CD14-positive monocyte (primary cell): ENCODE measurements at places on chromosomes 6 and 20. TPM values are rescaled to one million over a fixed set of nuclear protein-coding genes. Genes with fewer than 3 reads are reported as not detected.

Gene MAFB
- 161 and 313 TPM in 2 replicates for polyA plus RNA-seq

Gene FOXQ1
- 0.04 and 0.11 TPM in 2 replicates for polyA plus RNA-seq

Gene CCN5
- not detected in 2 replicates for polyA plus RNA-seq

Gene LAMA2
- 0.17 TPM in 1 of 2 replicates, not detected in the other for polyA plus RNA-seq

Gene ABCF1
- polyA plus RNA-seq, result 7.5 TPM

Gene CLPSL2
- not detected for polyA plus RNA-seq

Gene LZTS3
- polyA plus RNA-seq, result 0.42 and 0.45 TPM in 2 replicates

Gene BMP5
- not detected for polyA plus RNA-seq

Gene WFDC12
- not detected for polyA plus RNA-seq

Gene GLP1R
- polyA plus RNA-seq, result not detected

Gene TMEM217
- 0.29 TPM for polyA plus RNA-seq

Gene KCNG1
- polyA plus RNA-seq, result not detected

Gene SOBP
- polyA plus RNA-seq, result not detected in 2 replicates

DNA sequence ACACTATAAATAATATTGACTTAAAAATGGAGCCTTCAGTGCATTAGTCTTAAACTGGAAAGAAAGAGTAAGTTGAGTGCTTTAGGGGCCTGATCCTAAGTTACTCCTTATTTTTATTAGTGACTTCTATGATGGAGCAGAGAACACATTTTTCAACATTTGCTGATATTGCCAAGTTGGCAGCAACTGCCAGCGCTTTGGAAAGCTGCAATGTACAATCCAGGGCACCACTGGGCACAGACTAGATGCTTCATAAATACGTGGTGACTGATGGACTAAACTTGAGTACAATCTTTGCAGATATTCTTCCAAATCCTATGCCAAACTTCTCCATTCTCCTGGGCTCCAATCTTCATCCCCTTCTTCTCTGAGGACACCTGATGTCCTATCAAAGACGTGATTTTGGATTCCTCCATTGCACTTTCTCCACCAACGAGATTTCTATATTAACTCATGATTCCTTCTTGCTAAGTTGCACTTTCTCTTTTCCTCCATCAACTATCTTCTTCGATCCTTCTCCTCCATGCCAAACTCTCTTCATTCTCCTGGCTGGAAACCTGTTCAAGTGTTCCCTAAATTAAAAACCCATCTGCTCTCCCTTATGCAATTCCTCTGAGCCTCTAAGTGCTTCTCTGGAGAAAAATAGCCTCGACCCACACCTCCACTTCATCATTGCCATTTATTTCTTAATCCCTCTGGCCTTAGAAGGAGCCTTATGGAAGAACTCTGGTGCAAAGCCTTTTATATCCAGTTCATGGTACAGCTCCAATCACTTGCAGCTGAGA, 28.5 kb upstream of the PAK5 start:
- H3K4me1 ChIP-seq, result no peaks in the 10 kb centered on the region
- H3K36me3 ChIP-seq, result no peaks in the 10 kb centered on the region

GRCh38 chr20:12264711-12265110, 347.0 kb downstream of the BTBD3 start:
- H3K27me3 ChIP-seq, result no peaks in the 10 kb centered on the region
- DNase-seq, result no peak
- no peak overlapping the region for H3K27ac ChIP-seq
- H3K4me3 ChIP-seq, result no peak overlapping the region

- H3K36me3 ChIP-seq, result no peaks in the 10 kb centered on the region
- no peak for DNase-seq
- H3K27ac ChIP-seq, result no peak overlapping the region
- no peaks in the 10 kb centered on the region for H3K27me3 ChIP-seq
- H3K4me1 ChIP-seq, result no peaks in the 10 kb centered on the region
- H3K4me3 ChIP-seq, result no peak overlapping the region
Observed at GRCh38 chr6:164455835-164456234, 853.6 kb downstream of the C6orf118 start.

GRCh38 chr6:52937908-52938307, 28.4 kb upstream of the GSTA3 start:
- no peak for DNase-seq
- H3K27ac ChIP-seq, result no peak overlapping the region
- H3K4me3 ChIP-seq, result no peak overlapping the region

GRCh38 chr6:108644252-108644651, 83.5 kb downstream of the FOXO3 start:
- H3K36me3 ChIP-seq, result no peaks in the 10 kb centered on the region
- H3K27me3 ChIP-seq, result no peaks in the 10 kb centered on the region
- DNase-seq, result no peak
- H3K4me3 ChIP-seq, result no peak overlapping the region
- peaks cover 24% of the 10 kb centered on the region for H3K4me1 ChIP-seq

DNA sequence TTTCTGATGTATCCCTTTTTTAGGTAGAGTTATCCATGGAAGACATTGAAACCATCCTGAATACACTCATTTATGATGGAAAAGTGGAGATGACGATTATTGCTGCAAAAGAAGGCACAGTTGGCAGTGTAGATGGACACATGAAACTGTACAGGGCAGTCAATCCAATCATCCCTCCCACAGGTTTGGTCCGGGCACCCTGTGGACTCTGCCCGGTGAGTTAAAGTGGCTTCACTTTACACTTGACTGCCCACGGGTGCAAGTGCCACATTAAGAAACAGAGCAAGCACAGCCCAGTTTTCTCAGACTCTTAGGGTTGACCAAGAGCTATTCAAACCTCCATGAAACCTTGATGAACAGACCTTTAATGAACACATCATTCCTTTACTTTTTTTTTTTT, 14.4 kb downstream of the POLR3F start:
- no peaks in the 10 kb centered on the region for H3K4me1 ChIP-seq
- peaks cover 80% of the 10 kb centered on the region for H3K36me3 ChIP-seq
- DNase-seq, result no peak
- no peaks in the 10 kb centered on the region for H3K27me3 ChIP-seq
- H3K27ac ChIP-seq, result no peak overlapping the region

DNA sequence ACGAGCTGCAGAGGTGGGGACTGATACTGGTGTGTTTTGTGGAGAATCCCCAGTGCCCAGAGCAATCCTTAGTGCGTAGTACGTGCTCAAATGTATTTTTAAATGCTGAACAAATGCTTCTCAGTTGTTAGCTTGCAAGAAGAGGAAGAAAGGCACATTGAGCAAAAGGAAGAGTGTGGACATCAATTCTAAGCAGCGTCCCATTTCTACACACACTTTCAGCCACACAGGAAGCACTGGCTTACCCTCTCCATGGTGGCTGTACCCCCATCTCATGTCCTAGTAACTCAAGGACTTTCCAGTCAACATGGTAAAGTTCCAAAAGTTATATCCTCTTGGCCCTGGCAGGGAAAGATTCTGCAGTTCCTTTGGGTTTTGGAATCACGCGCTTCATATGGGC, 98.8 kb upstream of the NXT1 start:
- no peak overlapping the region for H3K4me3 ChIP-seq
- H3K4me1 ChIP-seq, result peaks cover 11% of the 10 kb centered on the region
- no peaks in the 10 kb centered on the region for H3K36me3 ChIP-seq
- no peak for DNase-seq
- H3K27me3 ChIP-seq, result no peaks in the 10 kb centered on the region

GRCh38 chr6:75937846-75938245, 134.6 kb downstream of the IMPG1 start:
- no peaks in the 10 kb centered on the region for H3K36me3 ChIP-seq
- H3K27ac ChIP-seq, result no peak overlapping the region
- H3K27me3 ChIP-seq, result peaks cover 9% of the 10 kb centered on the region
- peaks cover 6% of the 10 kb centered on the region for H3K4me1 ChIP-seq

DNA sequence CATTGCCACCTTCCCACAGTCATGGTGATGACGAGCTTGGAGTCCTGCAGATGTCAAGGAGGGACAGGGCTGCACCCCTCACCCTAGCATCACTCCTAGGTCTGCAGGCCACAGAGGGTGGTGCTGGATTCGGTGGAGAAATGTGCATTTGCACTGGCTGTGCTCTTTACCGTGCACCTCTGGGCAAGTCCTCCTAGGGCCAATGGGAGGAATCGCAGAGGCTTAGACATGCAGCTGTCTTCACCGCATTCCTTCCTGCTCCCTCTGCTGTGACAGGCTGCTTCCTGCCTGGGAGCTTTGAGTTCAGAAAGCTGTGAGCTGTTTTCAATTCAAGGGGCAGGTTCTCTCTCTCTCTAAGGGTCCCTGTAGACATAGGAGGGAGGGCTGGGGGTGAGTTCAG, 85.1 kb downstream of the EDN3 start:
- no peaks in the 10 kb centered on the region for H3K36me3 ChIP-seq
- no peak overlapping the region for H3K27ac ChIP-seq
- H3K4me1 ChIP-seq, result no peaks in the 10 kb centered on the region
- no peaks in the 10 kb centered on the region for H3K27me3 ChIP-seq

DNA sequence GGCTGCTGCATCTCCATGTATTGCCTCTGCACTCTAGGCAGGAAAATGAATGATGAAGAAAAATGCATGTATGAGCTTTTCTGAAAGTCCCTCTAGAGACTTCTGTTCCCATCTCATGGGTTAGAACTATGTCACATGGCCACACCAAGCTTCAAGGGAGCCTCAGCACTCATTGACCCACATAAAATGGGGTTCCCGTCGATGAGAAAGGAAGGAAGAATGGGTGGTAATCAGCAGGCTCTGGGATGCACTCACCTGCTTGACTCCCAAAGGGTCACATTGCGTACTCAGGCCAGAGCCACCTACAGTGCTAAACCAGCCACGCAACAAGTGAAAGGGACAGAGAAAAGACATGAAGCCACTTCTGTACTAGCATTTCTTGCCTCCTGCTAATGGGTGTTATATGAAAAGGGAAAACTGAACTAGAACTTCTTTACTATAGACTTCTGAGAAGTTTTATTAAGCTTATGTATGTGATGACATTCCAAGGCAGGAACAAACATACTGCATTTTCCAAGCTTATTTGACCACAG, 95.8 kb upstream of the GCM1 start:
- no peak for DNase-seq
- no peaks in the 10 kb centered on the region for H3K36me3 ChIP-seq
- no peak overlapping the region for H3K4me3 ChIP-seq
- peak overlapping the region; percentile 86 for H3K27ac ChIP-seq
- no peaks in the 10 kb centered on the region for H3K27me3 ChIP-seq
- peaks cover 65% of the 10 kb centered on the region for H3K4me1 ChIP-seq

DNA sequence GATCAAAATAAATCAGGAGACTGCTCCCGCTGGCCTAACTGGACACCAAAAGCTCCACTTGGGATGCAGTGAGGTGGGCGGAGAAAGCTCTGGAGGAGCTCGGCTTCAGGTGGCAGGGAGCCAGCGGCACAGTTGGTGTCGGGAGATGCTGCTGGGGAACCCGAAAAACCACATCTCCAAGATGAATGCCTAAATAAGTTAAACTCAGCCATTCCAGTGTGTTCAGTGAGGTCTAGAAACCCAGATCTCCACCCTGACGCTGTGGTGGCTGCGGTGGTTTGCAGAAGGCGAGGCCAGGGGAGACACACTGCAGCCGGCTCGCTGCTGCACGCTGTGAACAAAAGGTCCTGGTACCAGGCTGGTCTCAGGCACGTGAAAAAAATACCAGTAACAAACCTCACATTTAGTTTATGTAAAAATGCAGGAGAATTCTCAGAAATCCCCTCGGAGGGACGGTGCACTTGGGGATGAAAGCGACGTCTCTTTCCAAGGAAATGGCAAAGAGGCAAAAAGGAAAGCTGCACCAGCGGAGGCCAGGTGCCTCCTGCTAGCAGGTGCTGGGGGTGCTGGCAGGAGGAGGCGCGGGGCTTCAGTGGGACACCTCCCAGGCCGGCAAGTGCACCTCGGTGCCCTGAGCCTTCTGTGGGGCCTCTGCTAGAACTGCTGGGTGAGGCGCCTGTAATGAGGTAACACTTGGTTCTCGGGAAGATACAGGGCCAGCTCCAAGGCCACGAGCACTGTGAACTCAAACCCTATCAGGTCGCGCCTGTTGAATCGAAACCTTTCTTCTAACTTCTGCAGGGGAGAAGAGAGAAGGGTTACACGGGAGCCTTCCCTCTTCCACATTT, 3.6 kb downstream of the RPS21 start:
- peaks cover 17% of the 10 kb centered on the region for H3K4me1 ChIP-seq
- H3K27me3 ChIP-seq, result no peaks in the 10 kb centered on the region
- DNase-seq, result no peak
- peaks cover 27% of the 10 kb centered on the region for H3K36me3 ChIP-seq

DNA sequence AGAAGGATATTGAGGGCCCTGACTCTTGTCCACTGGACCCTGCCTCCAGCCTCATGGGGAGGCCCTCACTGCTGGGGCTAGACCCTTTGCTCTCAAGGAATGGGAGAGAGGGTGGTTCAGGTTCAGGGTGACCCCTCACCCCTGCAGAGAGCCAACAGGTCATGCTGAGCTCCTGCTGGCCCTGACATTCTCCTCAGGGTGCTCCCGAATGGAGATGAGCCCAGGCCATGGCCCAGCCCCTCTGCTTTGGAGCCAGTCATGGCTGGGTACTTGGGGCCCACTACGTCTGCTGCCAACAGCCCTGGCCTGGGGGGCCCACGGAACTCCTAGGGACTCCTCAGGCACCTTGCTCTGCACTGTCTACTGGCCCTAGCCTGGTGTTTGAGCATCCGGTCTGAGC, 49.2 kb upstream of the MLN start:
- H3K4me1 ChIP-seq, result no peaks in the 10 kb centered on the region
- no peaks in the 10 kb centered on the region for H3K36me3 ChIP-seq
- DNase-seq, result no peak

GRCh38 chr6:36124881-36125280, 5.4 kb upstream of the MAPK13 start:
- no peak for DNase-seq
- H3K27me3 ChIP-seq, result no peaks in the 10 kb centered on the region
- H3K27ac ChIP-seq, result no peak overlapping the region
- H3K4me3 ChIP-seq, result no peak overlapping the region

DNA sequence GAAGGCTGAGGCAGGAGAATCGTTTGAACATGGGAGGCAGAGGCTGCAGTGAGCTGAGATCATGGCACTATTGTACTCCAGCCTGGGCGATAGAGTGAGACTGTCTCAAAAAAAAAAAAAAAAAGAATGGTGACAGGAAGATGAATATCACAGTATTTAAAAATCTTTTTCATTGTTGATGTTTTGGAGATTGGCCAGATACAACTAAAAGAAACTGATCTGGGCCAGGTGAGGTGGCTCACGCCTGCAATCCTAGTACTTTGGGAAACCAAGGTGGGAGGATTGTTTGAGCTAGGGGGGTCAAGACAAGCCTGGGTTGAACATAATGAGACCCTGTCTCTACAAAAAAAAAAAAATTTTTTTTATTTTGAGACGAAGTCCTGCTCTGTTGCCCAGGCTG, 52.1 kb downstream of the TRAF3IP2 start:
- H3K4me1 ChIP-seq, result no peaks in the 10 kb centered on the region
- H3K27ac ChIP-seq, result no peak overlapping the region
- no peak for DNase-seq
- no peak overlapping the region for H3K4me3 ChIP-seq

GRCh38 chr20:55375920-55376319, 629.4 kb downstream of the CBLN4 start:
- DNase-seq, result no peak
- no peak overlapping the region for H3K4me3 ChIP-seq
- no peaks in the 10 kb centered on the region for H3K27me3 ChIP-seq
- H3K27ac ChIP-seq, result no peak overlapping the region
- no peaks in the 10 kb centered on the region for H3K36me3 ChIP-seq

- peak; percentile 61 for DNase-seq
- H3K4me1 ChIP-seq, result peaks cover 44% of the 10 kb centered on the region
- H3K27me3 ChIP-seq, result no peaks in the 10 kb centered on the region
- no peaks in the 10 kb centered on the region for H3K36me3 ChIP-seq
- H3K27ac ChIP-seq, result no peak overlapping the region
- H3K4me3 ChIP-seq, result no peak overlapping the region
Observed at GRCh38 chr6:2866171-2866846, 24.6 kb upstream of the SERPINB1 start.

GRCh38 chr6:116094041-116094440, 6.6 kb upstream of the NT5DC1 start:
- H3K4me1 ChIP-seq, result no peaks in the 10 kb centered on the region
- no peaks in the 10 kb centered on the region for H3K27me3 ChIP-seq
- no peak for DNase-seq
- H3K36me3 ChIP-seq, result no peaks in the 10 kb centered on the region
- no peak overlapping the region for H3K27ac ChIP-seq
